ENCODE measurements at places on chromosomes 12 and 14.
A peak's percentile ranks its signal among the peaks of the same experiment; 100 is the strongest.

GRCh38 chr14:66045572-66046021 lies 440.6 kb upstream of the CCDC196 start:
- no peak for DNase-seq

DNA sequence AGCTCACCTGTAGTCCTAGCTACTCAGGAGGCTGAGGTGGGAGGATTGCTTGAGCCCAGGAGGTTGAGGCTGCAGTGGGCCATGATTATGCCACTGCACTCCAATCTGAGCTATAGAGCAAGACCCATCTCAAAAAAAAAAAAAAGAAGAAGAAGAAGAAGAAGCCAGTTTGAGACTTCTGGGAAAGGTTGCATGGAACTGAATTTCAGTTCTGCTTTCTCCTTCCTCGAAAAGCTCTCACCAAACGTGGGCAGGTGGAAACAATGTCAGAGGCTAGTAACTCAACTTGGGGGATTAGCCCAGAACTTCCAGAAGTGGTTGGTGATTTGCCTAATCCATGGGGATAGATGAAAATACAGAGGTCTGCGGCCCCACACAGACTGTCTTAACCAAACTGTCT lies 18.7 kb downstream of the FLVCR2 start:
- DNase-seq = no peak

DNA sequence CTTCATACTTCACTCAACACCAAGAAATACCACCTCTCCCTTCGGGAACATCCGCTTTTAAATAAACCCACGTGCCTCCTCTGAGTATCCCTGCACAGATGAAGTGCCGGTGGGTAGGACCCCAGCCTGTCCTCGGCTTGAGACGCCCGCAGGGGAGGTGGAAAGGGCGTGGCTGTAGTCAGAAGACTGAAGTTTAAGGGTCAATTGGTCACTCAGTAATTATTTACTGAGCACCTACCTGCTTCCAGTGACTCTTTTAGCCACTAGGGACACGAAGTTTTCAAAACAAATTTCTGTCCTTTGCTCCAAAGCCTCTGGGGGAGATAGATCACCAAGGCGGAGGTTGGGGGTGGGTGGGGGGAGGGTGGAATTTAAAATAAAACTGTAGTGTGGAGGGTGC lies 309.4 kb downstream of the VRK1 start:
- DNase-seq = no peak

GRCh38 chr14:98140862-98141530 lies 1131.0 kb downstream of the BCL11B start:
- DNase-seq = no peak

DNA sequence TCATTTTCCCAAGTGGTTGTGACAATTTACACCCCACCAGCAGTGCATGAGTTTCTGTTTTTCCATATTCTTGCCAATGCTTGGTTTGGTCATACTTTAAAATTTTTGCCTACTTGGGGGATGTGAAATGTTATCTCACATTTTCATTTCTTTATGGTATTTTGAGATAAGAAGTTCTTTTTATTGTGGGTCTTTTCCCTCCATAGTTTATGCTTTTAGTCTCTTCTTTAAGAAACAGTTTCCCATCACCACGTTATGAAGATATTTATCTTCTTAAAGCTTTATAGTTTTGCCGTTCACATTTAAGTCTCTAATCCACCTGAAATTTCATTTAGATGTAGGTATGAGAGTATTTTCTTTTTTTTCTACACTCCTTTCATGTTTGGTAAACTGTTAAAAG lies 95.7 kb downstream of the PPM1A start:
- DNase-seq = no peak

GRCh38 chr14:54425068-54425467 lies 16.1 kb downstream of the CNIH1 start:
- no peak for DNase-seq

DNA sequence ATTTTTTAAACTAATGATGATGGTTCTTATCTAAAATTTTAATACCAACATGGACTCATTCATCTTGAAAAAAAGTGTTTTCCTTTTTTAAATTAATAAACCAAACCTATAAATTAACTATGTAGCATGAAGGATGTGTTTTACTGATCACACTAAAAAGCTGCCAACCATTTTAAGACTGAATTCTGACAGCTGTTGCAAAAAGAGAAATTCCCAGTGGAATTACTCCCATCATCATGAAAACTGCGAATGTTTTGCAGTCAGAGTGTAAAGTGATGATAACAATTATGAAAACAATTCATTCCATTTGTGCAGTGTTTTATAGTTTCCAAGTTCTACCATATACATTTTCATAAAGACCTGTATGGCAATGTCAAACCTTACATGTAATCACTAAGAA lies 232.8 kb downstream of the SLC2A13 start:
- no peak for DNase-seq

DNA sequence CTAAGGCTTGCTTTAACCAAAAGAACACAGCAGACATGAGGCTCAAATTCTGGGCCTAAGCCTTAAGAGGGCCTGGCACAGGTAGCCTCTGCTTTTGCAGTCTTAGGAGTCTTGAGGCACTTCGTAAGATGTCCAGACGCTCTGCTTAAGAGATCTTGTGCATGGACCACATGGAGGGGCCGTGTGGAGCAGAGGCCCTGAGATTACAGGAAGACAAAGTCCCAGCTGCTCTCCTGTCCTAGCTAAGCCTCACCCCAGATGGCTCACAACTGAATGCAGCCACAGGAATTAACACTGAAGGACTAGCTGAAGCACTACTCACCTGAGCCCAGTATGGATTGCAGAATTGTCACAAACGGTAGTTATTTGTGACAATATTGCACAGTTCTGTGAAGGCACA lies 446.0 kb downstream of the PDZRN4 start:
- DNase-seq = no peak

GRCh38 chr14:47626151-47627035 lies 49.0 kb downstream of the MDGA2 start:
- no peak for DNase-seq

DNA sequence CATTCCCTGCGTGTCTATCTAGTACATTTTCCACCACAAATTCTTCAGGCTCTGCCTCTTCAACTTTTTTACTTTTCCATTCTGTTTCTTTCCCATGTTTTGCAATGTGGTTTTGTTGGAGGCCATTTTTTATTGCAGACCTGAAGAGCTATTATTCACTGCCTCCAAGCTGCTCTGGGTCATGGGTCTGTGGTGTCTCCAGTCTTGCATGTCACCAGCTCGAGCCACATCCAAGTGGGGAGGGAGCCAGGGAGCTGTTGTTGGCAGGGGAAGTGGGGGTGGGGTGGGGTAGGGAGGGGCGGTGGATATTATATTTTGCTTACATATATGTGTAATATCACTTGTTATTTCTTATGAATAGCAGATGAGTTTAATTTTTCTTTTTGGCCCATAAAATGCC lies 69.1 kb downstream of the VEZT start:
- no peak for DNase-seq

GRCh38 chr12:65808580-65808979 lies 15.7 kb upstream of the HMGA2 start:
- no peak for DNase-seq

DNA sequence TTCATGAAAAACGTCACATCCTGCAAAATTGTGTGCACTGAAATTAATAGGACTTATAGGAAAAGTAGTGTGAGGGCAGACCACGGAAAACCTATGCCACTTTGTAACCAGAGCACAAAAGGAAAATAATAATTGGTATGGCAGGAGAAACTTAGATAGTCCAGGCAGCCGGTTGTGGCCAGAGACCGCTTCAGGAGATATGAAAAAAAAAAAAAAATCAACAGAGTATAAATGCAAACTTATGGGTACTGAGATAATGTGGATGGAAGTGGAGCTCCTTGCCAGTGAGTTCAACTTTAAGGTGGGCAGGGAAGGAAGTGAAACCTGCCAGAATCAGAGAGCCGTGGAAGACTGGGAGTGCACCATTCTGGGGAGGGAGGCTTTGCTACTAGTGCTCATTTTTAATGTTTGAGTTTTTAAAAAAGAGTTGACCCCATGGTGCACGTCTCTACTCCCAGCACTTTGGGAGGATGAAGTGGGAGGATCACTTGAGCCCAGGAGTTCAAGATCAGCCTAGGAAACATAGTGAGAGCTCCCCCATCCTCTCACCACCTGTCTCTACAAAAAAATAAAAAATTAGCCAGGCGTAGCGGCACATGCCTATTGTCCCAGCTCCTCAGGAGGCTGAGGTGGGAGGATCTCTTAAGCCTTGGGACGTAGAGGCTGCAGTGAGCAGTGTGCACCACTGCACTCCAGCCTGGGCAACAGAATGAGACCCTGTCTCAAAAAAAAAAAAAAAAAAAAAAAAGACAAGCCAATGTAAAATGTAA lies 34.3 kb upstream of the METAP2 start:
- no peak for DNase-seq

GRCh38 chr14:97946641-97947040 lies 1149.5 kb downstream of the VRK1 start:
- no peak for DNase-seq

DNA sequence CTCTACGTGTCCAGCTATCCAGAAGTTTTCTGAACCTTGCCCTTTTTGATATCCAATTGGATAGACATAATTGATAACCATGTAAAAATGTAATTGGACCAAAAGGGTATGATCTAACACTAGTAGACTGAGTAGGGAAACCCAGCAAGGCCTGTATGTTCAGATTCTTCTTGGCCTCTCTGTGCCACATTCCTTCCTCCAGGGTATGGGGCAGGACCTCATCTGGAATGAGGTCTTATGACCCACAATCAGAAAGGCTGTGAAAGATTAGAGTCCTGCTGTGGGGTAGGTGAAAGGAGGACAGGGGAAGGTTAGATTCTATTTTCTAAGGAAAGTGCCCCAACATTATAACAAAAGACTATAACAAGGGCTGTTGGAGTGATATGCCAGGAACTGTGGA lies 51.3 kb upstream of the A2ML1 start:
- no peak for DNase-seq

- DNase-seq = no peak
These were observed 5.7 kb downstream of the TMEM121 start for GRCh38 chr14:105531894-105532623.

DNA sequence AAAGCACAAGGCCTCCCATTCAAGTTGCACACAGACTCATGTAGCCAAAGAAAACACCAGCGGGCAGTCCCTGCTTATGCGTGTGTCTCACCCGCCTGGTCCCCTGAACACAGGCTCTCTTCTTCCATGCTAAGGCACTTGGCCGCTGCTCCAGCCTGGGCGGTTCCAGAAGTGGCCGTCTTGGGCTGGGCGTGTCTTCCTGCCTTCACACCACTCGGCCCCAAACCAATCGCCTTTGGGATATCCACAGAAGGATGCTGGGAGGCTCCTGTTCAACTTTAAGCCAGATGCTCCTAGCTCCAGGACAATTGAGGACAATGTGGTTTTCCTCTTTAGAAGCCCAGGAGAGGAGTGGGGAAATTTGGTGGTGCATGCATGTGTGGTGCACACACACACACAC lies 2.2 kb downstream of the SCARB1 start:
- no peak for DNase-seq

DNA sequence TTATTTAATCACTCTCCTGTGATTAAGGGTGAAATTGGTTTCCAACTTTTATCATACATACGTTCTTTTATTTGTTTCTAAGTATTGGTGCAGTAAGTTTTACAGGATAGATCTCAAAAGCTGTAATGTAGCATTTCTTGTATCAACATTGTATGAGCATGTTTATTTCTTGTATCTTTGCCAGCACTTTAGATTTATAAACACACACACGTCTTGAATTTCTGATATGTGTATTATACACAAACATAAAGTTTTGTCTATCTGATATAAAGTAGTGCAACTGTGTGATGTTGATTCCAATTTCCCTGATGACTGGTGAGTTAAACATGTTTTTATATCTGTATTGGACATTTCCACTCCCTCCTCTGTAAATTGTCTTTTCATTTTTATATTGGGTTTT lies 134.7 kb downstream of the NOVA1 start:
- DNase-seq = no peak

GRCh38 chr14:65226824-65227604 lies 124.7 kb upstream of the MAX start:
- no peak for DNase-seq

- DNase-seq = no peak
These were observed 14.1 kb downstream of the JAG2 start for GRCh38 chr14:105154476-105154871.

- DNase-seq = peak; percentile 74
These were observed 2.0 kb downstream of the TPI1 start for GRCh38 chr12:6869049-6870021.

- no peak for DNase-seq
These were observed 5.2 kb upstream of the AP1G2 start for GRCh38 chr14:23572836-23573235.

DNA sequence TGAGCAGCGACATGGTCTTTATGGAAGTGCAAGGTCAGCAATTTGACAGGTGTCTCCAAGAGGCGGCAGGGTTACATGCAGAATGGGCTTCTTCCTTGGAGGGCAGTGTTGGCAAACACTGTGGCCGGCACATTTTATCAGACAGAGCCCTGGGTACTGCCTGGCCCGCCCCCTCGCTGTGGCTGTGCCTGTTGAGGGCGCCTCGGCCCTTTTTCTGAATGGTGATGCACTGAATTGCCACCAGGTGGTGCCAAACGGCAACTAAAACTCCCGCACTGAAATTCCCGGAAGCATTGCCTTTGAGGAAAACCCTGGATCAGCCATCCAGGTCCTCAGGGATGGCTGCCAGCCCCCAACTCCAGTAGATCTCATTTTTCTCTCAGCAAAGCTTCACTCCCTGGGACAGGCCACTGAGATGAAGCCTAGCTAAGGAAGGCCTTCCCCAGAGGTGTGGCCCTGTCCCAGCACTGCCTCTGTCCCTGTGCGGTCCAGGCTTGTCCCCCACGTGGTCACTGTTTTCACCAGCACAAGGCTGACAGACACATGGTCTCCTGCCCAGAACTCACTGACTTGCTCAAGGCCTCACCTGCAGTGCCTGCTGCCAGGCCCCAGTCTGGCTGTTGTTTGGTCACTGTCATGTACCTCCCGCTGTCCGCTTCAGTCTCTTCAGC lies 73.6 kb downstream of the TESC start:
- peak; percentile 29 for DNase-seq

GRCh38 chr12:55935738-55936151 lies 4.8 kb downstream of the DGKA start:
- peak; percentile 37 for DNase-seq

GRCh38 chr12:93708952-93709351 lies 31.8 kb downstream of the CRADD start:
- DNase-seq = no peak

GRCh38 chr12:76878099-76878898 lies 520 bp downstream of the CSRP2 start:
- DNase-seq = no peak

GRCh38 chr14:56339855-56340701 lies 221.9 kb downstream of the PELI2 start:
- peak; percentile 40 for DNase-seq

GRCh38 chr12:94111302-94111701 lies 37.1 kb upstream of the PLXNC1 start:
- DNase-seq = no peak

GRCh38 chr12:13451776-13452175 lies 255.2 kb downstream of the EMP1 start:
- DNase-seq = no peak

- DNase-seq = no peak
These were observed 174.1 kb upstream of the EEA1 start for GRCh38 chr12:93103154-93103553.
